ENCODE measurements at places on chromosomes 6 and 20.

DNA sequence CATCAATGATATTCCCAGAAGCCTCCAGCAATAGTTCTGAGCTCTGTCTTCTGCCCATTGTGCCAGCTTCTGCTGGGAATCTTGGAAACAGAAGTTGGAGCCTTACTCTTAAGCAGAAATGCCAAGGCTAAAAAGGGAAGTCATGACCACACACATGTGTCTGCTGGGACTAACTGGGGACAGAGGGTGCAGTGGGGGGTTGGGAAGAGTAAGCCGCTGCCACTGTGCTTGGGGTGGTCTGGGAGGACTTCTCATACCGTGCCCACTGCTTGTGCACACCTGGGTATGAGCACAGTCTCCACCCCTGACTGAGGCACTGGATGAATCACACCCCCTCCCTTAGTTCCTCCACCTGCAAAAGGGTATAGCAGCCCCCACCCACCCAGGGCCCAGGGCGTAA lies 90.7 kb downstream of the CDC5L start:
- DNase-seq, result no peak

- DNase-seq, result no peak
These were observed 597.5 kb upstream of the JAG1 start for GRCh38 chr20:11271319-11271718.

GRCh38 chr6:126880964-126881363 lies 237.5 kb upstream of the RSPO3 start:
- DNase-seq, result no peak

DNA sequence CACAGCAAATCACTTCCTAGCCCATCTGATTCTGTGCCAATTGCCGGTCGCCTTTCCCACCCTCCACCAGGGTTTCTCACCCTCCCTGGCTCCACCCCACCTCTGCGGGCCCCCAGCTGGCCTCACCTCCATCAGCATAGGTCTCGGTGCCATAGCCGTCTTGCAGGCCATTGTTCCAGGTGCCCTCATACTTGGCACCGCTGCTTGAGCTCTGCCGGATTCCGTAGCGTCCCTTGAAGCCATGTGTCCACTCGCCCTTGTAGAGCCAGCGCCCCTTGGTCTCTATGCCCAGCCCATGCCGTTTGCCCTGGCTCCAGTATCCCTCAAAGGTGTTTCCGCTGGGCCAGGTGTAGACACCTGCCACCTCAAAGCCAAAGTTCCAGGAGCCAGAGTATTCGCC lies 787 bp downstream of the JPH2 start:
- no peak for DNase-seq

DNA sequence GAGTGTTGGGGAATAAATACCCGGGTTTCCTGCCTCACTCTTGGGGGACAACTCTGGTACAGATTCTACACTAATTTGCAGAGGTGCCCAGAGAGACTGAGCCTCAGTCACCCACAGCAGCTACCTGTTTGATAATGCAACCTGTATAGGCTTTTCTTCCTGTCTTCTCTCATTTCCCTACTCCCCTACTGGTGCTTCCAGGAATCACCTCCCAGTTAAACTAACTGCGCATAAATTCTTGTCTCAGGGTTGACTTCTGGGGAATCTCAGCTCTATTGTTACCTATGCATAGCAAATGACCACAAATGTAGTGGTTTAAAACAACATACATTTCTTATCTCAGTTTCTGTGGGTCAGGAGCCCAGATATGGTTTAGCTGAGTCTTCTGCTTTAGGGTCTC lies 11.3 kb downstream of the OCSTAMP start:
- DNase-seq, result no peak

DNA sequence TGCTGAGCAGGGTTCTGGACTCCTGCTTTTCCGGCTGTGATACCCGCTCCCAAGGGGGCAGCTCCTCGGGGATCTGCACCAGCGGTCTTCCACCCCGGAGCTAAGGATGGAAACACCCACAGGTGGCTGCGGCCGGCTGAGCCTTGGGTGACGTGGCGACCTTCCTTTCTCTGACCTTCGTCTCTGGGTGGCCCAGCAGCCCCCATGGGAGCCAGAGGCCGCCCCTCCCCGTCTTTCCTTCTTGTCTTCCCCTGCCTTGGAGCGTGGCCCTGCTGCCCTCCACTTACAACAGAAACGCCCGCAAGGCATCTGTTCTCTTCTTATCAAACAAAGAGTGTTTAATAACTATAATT lies 405.7 kb downstream of the TAF4 start:
- no peak for DNase-seq

DNA sequence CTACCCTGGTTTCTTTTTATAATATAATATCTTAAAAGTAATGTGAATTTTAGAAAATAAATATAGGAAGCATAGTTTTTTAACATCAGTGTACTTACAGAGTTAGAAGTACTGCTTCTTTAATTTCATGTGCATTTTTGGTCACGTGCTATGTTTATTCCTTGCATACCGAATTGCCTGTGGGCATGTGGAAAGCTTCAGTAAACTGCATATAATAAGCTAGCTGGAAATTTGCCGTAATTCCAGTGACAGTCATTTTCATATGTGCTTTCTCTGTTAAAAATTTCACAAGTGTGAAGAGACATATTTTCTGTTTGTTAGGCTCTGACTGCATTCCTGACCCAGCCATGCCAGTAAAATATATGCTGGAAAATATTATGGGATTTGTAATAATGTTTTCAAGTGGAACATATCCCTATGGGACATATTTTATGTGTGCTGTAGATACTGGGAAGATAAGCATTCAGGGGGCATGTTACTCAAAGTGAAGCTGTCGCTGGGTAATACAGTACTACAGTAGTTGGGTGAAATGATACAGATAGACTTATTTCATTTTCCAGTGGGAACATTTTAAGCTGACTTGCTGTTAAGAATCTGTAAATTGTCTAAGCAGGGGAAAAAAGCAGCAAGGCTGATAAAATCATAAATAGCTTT lies 616.7 kb downstream of the FRK start:
- no peak for DNase-seq

- DNase-seq, result no peak
These were observed 6.5 kb upstream of the BPIFB1 start for GRCh38 chr20:33276303-33277113.

- no peak for DNase-seq
These were observed 626.4 kb upstream of the NOX3 start for GRCh38 chr6:156082012-156082411.

DNA sequence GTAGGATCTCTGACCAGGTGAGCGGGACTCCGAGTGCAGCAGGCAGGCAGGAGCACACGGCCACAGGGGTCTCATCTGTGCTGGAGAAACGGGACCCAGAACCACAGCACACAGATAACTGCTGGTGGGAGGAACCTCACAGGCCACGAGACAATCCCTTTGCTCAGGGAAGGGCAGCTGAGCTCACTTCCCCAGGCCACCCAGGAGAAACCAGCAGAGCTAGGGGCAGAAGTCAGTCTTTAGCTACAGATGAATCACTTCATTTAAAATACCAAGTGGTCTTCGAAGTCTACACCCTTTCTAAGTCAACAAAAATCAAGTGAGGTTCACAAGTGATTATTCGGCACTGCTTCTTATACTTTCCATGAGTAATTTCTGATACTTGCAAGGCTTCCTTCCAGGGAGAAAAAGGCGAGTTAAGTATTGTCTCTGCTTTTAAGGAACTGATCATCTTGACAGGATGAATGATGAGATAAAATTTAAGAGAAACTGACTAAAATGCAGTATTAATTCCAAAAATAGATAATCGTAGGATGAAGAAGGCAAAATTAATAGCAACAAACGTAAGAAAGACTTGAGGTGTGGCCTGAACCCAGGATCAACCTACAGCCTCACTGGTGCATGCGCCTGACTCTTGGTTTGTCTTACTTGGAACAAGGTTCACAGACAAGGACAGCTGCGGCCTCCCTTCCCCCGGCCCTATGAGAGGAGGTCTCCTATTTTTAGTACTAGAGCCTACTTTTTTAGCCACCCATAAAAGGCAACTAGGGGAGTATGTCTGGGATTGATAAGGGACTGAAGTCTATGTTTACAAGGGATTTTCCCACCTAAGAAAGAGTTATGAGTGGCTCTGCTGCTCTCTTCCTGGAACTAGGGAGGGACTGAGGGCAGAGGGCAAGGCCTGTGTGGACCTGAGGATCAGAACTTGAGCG lies 233.6 kb downstream of the TTLL2 start:
- DNase-seq, result no peak

GRCh38 chr6:134147034-134147533 lies 94.7 kb upstream of the SLC2A12 start:
- DNase-seq, result no peak

DNA sequence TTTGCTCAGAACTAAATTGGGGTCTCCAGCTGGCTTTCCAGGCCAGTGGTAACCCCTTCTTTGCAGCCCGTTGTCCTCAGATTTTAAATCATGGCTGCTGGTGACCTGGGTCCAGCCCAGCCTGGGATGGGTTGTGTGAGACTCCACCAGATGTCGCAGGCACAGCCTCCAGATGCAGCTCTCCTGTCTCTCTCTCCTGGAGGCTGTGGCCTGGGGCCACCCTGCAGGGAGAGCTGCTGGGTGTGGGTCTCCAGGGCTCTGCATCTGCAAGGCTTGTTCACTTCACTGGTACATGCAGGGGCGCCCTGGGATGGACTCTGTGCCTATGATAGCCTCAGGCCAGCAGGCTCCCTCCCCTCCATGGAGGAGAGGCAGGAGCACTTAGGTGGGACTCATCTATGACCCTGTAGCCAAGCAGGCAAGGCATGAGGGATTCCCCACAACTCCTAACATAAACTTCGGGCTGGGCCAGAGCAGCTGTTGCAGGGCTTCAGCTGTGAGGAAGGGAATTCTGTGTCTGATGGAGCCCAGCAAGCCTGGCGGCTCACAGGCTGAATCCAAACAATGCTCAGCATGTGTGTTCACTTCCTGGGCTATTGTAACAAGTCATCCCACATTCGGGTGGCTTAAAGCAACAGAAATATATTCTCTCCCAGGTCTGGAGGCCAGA lies 94.7 kb upstream of the NXT1 start:
- DNase-seq, result no peak
